ENCODE measurements at places on chromosomes 4 and X.

DNA sequence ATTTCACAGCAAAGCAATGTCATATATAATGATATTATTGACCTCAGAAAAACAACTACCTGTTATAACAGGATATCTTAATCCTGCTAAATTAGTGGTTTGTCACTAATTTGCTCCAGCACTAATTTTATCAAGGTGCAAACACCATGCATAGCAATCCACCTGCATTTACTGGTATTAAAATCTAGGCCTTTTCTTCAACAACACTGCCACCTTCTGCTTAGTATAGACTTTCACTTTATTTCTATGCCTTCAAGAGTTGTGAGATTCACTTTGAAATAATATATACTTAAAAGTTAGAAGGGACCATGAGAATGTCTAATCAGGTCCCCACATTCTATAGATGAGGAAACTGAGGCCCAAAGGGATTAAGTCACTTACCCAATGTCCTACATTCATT lies 82.1 kb upstream of the IQCM start:
- DNase-seq = peak; percentile 19

DNA sequence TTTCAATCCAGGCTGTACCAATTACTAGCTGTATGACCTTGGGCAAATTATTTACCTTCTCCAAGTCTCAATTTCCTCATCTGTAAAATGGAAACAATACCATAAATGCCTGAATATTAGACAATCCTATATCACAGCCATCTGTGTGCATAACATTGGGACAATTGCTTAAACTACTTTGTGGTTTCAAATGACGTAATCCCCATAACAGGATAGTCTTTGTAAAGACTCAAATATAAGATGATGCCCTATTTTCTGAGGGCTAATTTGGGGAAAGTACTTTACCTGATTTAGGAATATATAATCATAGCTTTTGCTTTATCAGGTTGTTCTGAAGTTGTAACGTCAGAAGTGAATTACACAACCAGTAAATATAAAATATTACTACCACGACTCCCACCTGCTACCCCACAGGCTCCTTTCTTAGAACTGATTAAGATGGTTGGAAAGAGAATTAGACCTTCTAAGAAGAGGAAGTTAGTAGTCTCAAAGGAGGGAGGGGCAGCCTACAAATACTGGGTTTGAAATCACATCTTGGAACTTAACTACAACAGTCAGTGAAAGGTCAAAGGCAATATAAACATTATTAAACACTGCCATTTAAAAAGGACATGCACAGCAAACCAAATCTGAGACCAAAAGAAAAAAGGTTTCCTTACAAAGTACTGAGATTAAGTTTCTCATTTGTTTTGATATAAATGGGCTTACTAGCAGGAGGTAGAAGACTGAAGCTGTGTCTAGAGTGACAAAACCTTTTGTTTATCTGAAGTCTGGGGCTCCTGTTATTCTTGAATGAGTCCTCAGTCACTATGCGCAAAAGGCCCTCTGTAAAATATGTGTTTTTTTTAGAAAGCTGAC lies 215.0 kb downstream of the SCFD2 start:
- DNase-seq = no peak

- no peak for DNase-seq
Measured at GRCh38 chr4:40540800-40541199, 88.9 kb downstream of the RBM47 start.

DNA sequence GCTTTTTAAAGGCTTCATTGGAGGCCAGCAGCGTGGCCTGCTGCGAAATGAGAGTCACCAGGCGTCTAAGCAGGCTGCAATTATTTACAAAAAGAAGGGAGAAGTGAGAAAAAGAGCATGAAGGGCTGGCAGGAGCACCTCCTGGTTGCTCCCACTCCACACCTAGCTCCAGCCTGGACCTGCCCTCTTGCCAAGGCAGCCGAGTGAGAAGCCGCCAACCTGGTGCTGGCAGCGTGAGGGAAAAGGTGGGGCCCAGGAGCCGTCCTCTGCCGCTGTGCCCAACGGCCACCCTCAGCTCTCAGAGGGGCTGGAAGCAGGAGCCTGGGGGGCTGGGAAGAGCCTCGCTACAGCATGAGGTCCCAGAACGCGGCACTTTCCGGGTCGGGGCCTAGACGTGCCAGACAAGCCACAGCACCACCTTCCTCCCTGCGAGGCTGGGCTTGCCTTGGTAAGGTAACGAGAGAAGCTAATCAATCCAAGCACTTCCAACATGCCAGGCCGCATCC lies 16.3 kb downstream of the SLC6A8 start:
- no peak for DNase-seq

DNA sequence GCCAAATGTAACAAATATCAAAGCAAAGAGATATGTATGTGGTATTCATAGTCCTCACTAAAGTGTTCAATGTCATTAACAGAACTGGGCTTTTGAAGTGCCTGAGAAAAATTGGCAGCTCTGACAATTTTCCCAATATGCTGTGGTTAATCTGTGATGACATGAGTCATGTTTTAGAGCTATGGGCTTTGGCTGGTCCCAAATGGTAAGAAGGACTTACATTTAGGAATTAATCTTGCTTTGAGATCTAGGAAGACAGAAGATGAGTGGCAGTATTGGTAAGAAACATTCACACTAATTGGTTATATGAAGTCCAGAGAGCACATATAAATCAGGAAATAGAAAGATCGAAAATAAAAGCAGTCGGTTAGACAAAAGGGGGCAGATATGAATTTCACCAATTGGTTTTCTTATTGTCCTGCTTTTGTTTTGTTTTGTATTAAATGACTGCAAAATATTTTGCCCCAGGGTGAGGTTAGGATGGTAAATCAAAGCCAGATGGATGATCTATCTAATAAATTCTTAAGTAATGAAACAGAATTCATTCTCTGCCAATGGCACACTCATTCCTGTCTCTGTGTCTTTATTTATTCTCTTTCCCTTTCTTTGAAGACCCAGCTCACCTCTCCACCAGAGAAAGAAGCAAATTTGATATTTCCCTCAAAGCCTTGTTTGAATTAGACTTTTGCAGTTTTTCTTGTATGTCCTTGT lies 993.1 kb downstream of the RPA4 start:
- no peak for DNase-seq

DNA sequence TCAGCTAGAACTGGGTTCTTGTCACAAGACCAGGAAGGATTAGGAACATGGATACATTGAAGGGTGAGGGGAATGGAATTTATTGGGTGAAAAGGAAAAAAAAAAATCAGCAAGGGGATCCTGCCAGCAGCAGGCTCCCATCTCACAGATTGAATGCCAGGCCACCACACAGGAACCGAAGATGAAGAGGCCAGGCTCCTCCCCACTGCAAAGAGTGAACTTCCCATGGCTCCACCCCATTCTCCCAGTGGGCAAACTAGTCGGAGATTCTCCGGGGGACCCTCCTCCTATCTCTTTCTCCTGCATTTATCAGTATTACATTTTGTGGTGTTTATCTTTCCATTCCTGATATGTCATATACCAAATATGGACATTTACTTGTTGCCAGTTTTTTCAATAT lies 46.0 kb upstream of the MAGED1 start:
- no peak for DNase-seq

GRCh38 chrX:107721318-107721717 lies 54.3 kb downstream of the TSC22D3 start:
- DNase-seq = no peak

- no peak for DNase-seq
Measured at GRCh38 chrX:24014388-24015018, 12.5 kb downstream of the KLHL15 start.

GRCh38 chr4:57763070-57763469 lies 652.9 kb upstream of the IGFBP7 start:
- no peak for DNase-seq

- DNase-seq = peak; percentile 85
Measured at GRCh38 chr4:87838890-87839591, 6.3 kb downstream of the MEPE start.

GRCh38 chr4:2286904-2287593 lies 25.1 kb upstream of the MXD4 start:
- no peak for DNase-seq

DNA sequence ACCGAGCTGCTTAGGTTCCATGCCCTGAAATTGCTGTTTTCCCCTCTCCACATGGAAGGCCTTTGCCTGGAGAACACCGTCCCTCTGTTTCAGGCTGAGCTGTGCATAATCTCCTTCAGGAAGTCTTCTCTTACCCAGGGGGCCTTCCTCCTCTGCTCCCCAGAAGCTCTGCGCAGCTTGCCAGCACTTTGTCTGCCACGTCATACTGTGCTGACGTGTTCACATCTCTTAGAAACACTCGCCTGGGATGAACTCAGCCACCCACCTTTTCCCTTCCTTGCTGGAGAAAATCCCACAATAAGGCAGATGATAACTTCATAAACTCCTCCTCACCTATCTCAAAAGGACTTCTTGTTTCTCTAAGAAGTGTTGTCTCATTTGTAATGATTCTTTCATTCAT lies 110.7 kb downstream of the ARHGAP10 start:
- DNase-seq = no peak

DNA sequence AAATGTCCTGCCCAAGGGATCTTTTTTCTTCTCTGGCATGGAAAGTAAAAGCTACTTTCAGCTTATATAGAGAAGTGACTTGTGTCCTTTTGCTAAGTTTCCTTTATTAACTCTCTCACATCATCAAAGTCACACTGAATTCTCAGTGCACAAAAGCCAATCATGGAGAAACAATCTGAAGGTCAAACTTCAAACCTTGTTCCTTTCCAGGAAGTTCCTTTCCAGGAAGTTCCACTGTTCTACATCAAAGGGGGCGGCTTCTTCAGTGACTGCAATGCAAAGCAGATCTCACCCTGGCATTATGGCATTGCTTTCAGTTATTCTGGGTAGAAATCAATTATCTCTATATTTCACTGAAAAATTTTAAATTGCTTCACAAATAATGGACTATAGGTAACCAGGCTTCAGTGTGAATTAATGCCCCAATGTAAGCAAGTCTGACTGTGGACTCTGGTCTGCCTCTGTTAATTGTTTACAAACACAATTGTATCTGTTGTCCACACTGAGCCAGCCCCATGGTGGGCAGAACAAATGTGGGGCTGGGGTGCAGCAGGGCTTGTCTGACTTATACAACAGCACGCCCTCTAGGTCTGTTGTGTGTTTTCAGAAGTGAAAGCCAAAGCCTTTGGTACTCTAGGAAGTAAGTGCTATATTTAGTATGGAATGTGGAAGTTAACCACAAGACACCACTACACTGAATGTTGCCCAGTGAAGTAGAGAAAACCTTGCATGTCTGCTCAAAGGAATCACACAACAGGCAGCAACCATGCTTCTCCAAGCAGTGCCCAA lies 98.8 kb downstream of the CDS1 start:
- DNase-seq = peak; percentile 84

GRCh38 chr4:144873226-144873990 lies 224.6 kb downstream of the ANAPC10 start:
- DNase-seq = no peak

GRCh38 chr4:22739968-22740367 lies 47.2 kb downstream of the GBA3 start:
- DNase-seq = no peak

DNA sequence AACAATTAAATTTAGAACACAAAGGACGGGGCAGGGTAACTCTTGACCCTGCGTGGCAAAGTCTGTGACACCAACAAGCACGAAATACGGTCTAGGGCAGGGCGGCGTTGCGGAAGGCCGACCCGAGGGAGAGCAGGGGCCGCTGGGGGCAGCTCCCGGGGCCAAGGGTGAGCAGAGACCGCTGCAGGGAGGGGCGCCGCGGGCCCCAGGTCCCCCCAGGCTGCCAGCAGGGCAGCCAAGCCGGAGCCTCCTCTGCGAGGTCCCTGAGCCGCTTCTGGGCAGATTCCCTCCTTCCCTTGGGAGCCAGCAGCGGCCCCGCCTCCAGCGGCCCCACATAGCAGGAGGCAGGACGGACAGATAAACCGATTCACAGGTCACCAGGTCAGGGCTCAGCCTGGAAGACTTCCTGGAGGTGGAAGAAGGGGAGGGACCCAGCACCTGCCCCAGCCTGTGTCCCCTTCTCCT lies 90.2 kb downstream of the FAM53A start:
- DNase-seq = no peak

GRCh38 chr4:14392378-14392777 lies 609.9 kb upstream of the CPEB2 start:
- no peak for DNase-seq

- DNase-seq = no peak
Measured at GRCh38 chrX:53265771-53266574, 15.4 kb downstream of the IQSEC2 start.

GRCh38 chrX:8987672-8988250 lies 46.2 kb downstream of the FAM9B start:
- no peak for DNase-seq

- no peak for DNase-seq
Measured at GRCh38 chrX:51598899-51599298, 19.8 kb downstream of the CENPVL3 start.

- peak; percentile 55 for DNase-seq
Measured at GRCh38 chrX:15564981-15565579, 35.7 kb downstream of the ACE2 start.

- no peak for DNase-seq
Measured at GRCh38 chrX:7647831-7648230, 195.1 kb upstream of the VCX start.

- peak; percentile 43 for DNase-seq
Measured at GRCh38 chr4:123399627-123400358, 3.2 kb downstream of the SPRY1 start.

DNA sequence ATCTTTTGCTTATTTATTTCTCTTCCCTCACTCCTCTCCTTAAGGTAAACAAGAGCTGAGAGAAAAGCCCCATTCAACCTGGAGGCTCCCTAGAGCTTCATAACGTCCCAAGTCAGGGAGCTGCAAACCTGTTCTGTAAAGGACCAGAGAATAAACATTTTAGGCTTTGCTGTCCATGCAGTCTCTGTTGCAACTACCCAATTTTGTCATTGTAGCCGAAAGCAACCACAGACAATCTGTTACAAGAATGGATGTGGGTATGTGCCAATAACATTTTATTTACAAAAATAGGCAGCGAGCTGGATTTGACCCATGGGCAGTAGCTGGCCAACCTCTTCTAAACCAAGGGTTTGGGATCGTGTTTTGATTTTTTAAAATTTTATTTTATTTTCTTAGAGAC lies 71.3 kb upstream of the TBL1X start:
- DNase-seq = no peak

DNA sequence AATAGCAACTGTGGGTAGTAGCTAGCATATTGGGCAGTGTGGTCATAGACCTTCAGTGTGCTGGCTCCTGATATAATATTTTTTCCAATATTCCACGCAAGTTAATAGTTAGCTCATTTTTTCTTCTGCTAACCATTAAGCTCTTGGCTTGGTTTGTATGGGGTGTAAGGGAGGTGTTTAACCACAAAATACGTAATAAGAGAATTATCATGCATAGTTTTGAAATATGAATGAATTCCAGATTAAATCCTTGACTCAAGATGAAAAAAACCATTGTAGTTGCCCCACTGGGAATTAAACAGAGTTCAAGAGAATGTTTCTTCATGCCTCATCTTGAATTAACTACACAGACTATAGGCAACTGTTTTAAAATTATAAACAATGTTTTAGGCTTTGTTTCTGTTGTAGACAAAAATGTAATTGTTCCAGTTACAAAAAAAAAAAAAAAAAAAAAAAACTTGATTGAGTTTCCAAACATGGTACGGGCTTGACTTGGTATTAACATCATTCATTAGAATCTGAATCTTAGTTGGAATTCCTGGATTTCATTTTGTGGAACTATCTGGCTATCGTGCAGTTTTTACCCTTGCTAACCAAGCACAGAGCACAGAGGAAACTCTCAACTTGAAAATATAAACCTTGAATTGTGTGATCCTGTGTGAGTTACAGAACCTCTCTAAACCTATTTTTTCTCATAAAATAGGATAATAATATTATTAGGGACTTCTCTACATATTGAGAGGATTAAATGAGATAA lies 28.4 kb downstream of the CXCL1 start:
- DNase-seq = no peak

GRCh38 chrX:100643212-100643611 lies 787 bp upstream of the SRPX2 start:
- DNase-seq = no peak

GRCh38 chr4:84498203-84498934 lies 723 bp downstream of the NKX6-1 start:
- DNase-seq = no peak
